ENCODE measurements at places on chromosomes 6 and 20.
A peak's percentile ranks its signal among the peaks of the same experiment; 100 is the strongest.

DNA sequence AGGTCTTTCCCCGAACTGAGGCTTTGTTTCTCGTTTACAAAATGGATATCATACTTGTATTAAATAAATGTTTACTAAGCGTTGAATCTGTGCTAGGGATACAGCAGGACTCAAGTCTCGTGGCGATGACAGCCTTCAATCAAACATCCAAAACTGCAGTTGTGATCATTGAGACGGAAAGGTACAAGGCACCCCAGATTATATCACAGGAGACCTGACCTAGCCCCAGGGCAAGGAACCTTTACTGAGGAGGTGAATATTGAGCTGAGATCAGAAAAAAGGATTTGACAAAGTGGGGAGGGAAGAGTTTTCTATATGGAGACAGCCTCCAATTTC is 476 bp downstream of the AAR2 start:
- no peak for DNase-seq

GRCh38 chr6:38443352-38444144 is 196.2 kb downstream of the BTBD9 start:
- no peak for DNase-seq

DNA sequence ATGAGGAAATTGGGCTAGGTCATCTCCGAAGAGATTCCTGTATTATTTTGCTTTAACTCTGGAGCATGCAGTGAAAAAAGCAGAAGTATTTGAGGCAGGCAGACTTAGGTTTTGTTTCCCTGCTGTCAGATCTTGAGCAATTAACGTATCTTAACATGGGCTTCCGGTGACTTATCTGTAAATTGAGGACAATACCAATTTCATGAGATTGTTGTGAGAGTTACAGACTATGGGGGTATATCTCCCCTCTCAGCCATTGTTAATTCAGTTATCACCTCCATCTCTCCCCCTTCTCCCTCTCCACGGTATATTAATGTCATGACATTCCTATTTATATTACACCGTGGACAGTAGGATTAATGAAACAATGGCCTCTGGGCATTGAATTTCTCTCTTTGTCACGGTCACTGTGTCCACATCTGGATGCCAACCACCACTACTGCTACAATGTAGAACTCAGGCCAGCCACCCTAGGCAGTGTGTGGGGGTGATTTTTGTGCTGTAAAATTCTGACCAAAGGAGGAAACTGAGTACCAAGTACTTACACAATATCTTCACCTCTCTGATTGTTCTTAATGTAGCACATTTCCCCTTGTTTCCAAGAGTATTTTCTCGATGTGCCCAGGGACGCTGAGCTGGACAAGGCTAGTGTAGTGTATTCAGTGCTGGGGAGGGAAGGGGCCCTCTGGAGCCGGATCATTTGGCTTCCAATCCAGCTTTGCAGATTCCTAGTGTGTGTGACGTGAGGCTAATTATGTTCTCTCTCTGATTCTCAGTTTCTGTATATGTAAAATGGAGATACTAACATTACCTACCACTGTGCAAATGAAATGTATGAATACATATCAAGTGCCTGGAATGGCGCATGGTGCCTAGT is 77.2 kb downstream of the GCNT2 start:
- no peak for DNase-seq

GRCh38 chr20:63653974-63654668 is 897 bp upstream of the STMN3 start:
- DNase-seq, result no peak

DNA sequence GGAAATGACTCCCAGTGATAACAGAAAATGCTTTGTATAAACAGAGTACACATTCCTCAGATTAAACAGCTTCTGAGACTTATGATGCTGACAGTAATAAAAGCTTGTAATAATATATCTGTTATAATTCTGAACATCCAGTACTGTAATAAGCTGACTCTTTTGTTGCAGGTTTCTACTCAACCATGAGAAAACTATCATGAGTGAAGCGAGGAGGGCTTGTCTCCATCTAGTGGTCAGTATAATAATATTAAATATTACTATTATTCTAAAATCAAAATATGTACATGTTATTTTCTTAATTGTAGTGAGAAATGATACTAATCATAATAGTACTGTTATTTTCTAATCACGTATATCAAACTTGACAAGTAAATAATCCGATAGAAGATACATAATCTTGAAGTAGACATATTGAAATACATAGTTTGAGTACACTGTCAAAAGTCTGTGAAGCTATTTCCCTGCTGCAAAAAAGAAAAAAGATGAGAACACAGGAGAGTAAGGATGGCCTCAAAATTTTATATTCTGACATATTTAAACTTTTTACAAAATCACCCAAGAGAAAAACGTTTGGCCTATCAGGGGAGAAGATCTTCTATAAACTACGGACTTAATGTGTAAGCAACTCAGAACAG is 183.1 kb downstream of the MOXD1 start:
- no peak for DNase-seq

- DNase-seq, result no peak
These were observed 16.6 kb upstream of the CEP85L start for GRCh38 chr6:118667988-118668387.

GRCh38 chr6:16336056-16336818 is 97.8 kb downstream of the GMPR start:
- no peak for DNase-seq

- peak; percentile 21 for DNase-seq
These were observed 44.1 kb downstream of the SNX9 start for GRCh38 chr6:157867155-157867559.

DNA sequence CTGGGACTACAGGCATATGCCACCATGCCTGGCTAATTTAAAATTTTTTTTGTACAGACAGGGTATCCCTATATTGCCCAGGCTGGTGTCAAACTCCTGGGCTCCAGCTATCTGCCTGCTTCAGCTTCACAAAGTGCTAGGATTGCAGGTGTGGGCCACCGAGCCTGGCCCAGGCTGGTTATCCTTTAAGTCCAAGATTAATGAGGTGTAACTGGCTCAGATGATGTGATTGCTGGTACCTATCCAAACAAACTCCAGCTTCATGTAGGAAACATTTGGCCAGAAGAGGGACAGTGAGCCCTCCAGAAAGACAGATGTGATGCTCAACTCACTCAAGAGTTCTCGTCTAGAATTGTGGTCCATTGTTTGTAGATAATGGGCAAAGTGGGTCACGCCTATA is 9.2 kb upstream of the ZNF318 start:
- DNase-seq, result no peak

- DNase-seq, result no peak
These were observed 144.6 kb upstream of the RNF24 start for GRCh38 chr20:4159765-4160490.

GRCh38 chr20:40760399-40760798 is 71.4 kb upstream of the MAFB start:
- DNase-seq, result no peak

GRCh38 chr6:155171109-155171746 is 92.6 kb upstream of the CLDN20 start:
- peak; percentile 58 for DNase-seq

DNA sequence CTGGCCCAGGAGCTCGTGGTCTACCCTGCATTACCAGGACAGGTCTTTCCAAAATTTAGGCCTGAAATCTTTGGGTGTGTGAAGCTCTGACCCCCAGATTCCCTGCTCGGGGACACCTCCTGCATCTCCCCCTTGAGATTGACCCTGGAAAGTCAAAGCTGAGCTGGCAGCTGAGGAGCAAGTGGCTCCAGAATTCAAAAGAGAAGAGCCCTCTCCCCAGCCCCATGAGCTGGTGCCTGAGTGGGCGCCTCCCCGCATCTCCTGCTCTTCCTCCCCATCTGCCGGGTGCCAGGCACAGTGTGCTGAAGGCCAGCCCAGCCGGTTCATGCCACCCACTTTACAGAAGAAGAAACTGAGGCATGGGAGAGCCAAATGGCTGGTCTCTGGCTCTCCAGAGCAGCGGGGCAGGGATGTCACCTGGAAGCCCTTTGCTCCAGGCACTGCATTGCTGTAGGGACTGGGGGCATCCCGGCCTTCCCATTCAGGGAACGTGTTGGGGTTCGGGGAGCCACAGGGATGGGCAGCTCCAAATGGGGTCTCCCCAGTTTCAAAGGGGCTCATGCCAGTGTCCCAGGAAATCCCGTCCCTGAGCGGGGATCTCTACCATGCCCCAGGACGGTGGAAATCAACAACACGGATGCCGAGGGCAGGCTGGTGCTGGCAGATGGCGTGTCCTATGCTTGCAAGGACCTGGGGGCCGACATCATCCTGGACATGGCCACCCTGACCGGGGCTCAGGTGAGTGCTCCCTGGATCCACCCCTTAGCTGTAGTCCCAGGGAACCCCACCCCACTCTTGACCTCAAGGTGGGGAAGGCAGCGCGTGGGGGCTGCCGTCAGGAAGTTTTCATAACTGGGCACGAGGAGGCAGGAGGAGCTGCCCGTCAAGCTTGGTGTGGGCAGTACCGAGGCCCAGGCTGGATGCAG is 20.5 kb downstream of the NPEPL1 start:
- DNase-seq, result no peak

DNA sequence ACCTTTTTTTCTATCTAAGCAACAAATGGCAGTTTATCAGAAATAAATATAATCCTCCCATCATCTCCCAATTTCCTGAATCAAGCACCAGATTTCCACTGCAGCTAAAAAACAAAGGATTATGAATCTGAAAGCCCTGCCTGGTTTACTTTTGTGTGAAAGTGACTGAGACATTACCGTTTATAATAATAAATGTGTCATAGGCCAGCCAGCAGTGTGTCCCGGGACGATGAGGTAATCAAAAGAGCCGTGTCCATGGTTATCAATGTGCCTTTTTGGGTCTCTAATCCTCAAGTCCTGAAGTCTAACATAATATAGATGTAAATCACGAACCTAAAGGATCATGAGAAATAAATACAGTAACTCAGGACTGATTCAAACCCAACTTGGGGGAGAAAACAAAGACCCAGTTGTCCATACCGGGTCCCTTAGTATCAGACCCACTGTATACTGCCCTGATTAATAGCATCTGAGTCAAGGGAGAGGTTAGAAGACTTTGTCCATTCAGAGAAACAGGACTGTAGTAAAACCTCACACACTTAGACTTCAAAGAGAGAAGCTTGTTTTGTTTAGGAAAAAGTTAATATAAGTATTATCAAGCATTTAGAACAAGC is 149.1 kb downstream of the SASH1 start:
- DNase-seq, result no peak

DNA sequence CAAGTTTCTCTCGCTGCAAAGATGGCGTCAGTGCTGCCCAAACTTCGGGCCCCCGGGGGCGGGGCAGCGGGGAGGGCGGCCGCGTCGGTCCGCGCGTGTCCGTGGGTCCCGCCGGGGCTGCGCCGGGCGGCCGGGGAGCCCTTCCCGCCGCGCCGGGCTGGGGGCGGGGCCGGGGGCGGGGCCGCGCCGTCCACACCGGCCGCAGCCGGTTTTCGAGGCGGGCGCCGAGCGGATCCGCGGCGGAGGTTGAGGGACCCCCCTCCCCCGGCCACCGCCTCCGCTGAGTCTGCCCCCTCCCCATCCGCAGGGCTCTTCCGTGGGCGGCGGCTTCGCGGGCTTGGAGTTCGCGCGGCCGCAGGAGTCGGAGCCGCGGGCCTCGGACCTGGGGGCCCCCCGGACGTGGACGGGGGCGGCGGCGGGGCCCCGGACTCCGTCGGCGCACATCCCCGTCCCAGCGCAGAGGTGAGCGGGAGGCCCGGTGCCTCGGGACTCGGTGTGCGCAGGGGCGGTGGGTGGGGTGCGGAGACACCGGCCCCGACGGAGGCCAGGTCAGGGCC is 572 bp downstream of the SLC2A4RG start:
- DNase-seq, result peak; percentile 78

DNA sequence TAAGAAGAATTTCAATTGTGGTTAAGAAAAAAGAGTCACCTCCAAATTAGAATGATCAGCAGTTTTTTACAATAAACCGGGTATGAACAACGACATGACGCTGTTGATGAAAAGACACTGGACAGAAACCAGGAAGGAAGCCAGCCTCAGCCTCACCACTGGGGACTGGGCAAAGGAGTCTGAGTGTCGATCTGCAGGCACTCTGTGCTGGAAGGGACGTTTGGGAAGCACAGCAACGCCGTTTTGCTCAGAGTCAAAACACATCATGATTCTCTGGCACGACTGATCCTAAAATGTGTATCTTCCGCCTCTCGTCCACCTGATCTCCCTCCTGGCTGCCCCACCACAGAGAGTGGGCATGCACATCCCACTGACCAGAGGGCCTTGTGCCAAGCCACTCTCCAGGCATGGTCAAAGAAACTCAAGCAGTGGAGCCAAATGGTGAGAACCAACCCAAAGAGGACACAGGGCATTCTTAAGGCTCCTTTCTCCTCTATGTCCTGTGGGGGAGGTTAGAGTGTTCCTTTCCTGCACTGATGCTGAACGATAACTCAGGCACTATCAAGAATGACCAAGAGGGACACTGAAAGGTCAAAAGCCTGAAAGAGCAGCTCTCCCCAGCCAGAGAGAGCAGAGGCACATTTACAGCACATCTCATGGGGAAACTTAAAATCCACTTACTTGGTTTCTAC is 68.8 kb downstream of the AGPAT4 start:
- DNase-seq, result no peak

DNA sequence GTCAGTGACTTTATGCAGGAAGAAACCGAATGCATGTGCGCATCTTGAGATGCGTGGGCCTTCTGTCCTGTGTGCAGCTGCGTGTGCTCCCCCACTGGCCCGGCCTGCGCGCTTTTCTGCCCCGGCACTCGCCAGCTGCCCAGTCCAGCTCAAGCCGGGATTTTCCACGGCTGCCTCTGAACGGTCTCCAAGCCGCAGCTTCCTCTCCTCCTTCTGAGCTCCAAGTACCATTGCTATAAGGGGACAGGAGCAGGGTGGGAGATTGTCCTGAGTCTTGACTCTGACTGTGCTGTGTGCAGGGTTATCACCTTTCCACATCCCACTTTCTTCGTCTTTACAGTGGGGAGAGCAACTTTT is 302.8 kb downstream of the THBS2 start:
- no peak for DNase-seq

GRCh38 chr6:80161434-80161833 is 55.0 kb downstream of the BCKDHB start:
- DNase-seq, result no peak

DNA sequence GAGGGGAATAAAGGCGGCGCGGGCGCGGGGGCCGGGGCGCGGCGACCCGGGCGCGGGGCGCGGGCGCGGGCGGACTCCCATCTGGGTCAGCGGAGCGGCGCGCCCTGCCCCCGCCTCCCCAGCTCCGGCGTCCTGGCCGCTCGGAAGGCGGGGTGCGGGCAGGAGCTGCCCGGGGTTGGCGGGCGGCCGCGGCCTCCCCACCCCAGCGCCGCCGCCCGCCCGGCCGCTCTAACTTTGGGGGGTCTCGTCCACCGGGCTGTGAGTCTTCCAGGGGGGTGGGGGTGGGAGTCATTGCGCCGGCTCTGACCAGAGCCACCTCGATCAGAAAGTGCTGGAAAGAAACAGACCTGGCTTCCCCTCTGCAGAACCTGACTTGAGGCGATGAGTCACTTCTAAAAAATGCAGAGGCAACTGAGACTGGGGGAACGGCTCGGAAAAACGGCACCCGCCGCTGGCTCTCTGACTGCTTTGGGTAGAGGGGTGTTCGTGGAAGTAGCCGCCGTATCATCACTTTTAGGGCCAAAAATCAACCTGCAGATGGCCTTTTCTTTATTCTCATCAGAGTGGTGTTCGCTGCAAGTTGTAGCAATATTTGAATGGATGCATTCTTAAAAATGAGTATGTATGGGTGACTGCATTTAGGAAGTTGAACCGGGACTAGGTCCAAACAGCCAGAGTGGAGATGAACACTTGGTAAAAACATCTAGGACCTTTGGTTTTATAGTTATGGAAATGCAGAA is 667 bp downstream of the CAP2 start:
- peak; percentile 83 for DNase-seq

- no peak for DNase-seq
These were observed 677.3 kb upstream of the AGPAT4 start for GRCh38 chr6:161951126-161951525.

GRCh38 chr6:105495515-105495914 is 92.6 kb upstream of the PREP start:
- no peak for DNase-seq

Measured in HTR-8/SVneo (cell line).